ENCODE measurements at places on chromosomes 6 and 20. TPM values are rescaled to one million over a fixed set of nuclear protein-coding genes. Genes with fewer than 3 reads are reported as not detected.

GRCh38 chr6:49553384-49553783 lies 2.9 kb downstream of the C6orf141 start:
- H3K27ac ChIP-seq: no peak overlapping the region
- no peak for DNase-seq
- H3K4me3 ChIP-seq: no peak overlapping the region
- peaks cover 16% of the 10 kb centered on the region for H3K27me3 ChIP-seq
- H3K36me3 ChIP-seq: no peaks in the 10 kb centered on the region

DNA sequence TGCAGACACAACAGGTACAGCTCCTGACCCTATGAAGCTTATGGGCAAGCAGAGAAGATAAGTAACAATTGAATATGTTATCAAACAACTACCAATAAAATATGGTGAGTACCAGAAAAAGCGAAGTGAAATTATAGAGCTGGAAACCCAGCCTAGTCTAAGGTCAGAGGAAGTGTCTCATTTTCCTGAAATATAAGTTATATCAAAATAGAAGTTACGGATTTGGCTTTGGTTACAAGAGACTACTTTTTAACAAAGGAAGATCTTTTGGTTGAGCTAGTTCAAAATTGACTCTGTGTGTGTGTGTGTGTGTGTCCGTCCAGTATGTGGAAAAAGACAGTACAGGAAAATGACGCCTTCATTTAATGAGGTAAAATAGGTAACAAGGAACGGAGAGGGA lies 8.9 kb downstream of the STX11 start:
- no peaks in the 10 kb centered on the region for H3K36me3 ChIP-seq
- H3K4me1 ChIP-seq: peaks cover 9% of the 10 kb centered on the region
- no peak for DNase-seq
- H3K27ac ChIP-seq: no peak overlapping the region
- no peak overlapping the region for H3K4me3 ChIP-seq

DNA sequence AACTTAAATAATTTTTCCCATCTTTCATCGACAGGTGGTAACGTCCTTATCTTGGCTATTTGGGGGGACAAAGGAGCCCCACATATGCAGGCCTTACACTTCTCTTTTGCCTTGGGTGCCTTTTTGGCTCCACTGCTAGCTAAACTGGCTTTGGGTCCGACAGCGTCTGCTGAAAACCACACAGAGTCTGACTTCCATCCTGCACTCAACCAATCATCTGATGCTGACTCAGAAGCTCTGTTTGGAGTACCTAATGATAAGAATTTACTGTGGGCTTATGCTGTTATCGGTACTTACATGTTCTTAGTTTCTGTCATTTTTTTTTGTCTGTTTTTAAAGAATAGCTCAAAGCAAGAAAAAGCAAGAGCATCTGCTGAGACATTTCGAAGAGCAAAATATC lies 178.5 kb downstream of the SLC16A10 start:
- H3K4me3 ChIP-seq: no peak overlapping the region
- H3K4me1 ChIP-seq: peaks cover 9% of the 10 kb centered on the region
- H3K27ac ChIP-seq: no peak overlapping the region

- no peak for DNase-seq
- H3K4me1 ChIP-seq: no peaks in the 10 kb centered on the region
- no peaks in the 10 kb centered on the region for H3K27me3 ChIP-seq
Measured at GRCh38 chr6:132388291-132388690, 13.0 kb downstream of the MOXD1 start.

LZTS3 gene
- total RNA-seq: 9.4 TPM

Data from transverse colon (tissue), 4 donors.